ENCODE measurements at places on chromosomes 3 and 15. TPM values are rescaled to one million over a fixed set of nuclear protein-coding genes. Genes with fewer than 3 reads are reported as not detected.

GRCh38 chr3:53833700-53834099 lies 12.5 kb downstream of the CHDH start:
- DNase-seq, result no peak

DNA sequence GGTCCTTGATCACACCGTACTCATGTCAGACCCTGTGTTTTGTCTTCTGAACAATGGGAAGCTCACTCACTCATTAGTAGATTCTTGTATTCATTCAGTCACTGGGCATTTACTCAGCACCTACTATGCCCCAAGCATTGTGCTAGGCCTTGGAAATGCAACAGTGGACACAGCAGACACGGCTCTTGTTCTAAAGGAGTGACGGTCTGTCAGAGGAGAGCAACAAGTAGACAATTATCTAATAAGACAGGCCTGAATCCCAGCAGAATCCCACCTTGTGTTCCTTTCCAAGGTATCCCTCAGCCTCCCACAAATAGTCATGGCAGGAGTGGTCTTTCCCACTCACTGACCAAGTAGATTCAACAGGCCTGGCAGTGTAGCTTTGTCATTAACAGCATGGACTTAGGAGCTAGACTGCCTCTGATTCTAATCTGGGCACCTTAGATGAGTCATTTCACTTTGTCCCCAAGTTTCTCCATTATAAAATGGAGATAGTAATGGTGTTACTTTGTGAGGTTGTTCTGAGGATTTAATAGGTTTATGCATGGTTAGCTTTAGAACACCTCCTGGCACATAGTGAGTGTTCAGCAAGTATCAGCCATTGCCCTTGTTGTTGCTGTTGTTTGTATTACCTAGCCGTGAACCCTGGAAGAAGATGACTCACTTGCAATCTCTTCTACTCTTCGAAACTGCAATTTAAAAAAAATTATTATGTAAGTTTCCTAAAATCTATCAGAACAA lies 69.1 kb downstream of the SSUH2 start:
- no peak for DNase-seq

IFRD2 gene
- 146 TPM for total RNA-seq

DNA sequence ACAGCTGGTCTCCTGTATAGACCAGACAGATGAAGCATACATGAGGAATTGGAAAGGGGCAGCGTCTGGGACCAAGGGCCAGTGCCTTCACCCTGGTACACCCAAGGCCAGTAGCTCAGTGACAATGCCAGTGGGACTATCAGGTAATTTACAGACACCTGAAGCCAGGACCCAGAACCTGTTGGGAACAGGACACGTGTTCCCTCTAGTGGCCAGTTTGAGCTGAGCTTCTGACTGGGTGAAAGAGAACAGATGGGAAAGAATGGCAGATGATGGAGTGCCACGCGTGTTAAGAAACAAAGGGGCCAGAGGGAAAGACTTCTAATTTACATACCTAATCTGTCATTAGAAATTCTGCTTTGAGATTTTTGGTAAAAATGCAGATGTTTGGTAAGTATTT lies 5.1 kb upstream of the SLC25A38 start:
- DNase-seq, result peak; percentile 45

- DNase-seq, result no peak
Measured at GRCh38 chr3:151478335-151478697, 17.5 kb upstream of the IGSF10 start.

DNA sequence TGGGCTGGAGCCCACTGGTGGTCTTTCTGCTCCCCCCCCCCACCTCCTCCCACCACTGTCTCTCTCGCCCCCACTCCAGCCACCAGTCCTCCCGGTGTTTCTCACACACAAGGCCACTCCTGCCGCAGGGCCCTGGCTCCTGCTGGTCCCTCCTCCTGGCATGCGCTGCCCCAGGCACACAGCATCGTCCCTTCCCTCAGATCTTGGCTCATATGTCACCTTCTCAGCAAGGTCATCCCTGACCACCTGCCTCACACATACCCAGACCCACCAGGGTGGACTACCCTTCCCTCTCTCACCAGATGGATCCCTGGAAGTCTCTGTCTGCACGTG lies 101.5 kb upstream of the IQSEC1 start:
- DNase-seq, result no peak

GRCh38 chr3:33139996-33140395 lies 26.2 kb downstream of the CRTAP start:
- no peak for DNase-seq

SLC9A9 gene
- total RNA-seq, result 0.20 TPM

DNA sequence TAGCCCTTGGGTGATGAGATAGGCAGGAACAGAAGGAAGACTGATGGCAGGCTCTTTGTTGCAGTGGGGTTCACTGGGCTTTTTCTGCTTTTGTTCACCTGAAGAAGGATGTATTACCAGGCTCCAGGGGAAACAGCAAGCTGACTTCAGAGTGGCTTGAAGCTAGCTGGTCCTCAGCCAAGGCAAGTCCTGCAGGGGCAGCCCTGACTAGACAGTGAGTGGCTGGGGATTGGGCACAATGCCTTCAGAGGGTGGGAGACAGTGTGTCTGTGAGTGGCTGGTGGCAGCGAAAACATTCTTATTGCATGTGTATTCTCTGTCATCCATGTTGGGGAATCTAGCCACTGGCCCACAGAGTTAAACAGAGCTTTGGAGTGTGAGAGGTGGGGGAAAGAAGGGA lies 2.3 kb upstream of the TEX264 start:
- DNase-seq, result no peak

- DNase-seq, result no peak
Measured at GRCh38 chr3:20914310-20914709, 728.3 kb upstream of the SGO1 start.

RBMS3 gene
- 0.42 TPM for total RNA-seq

ADAMTS7 gene
- 12.0 TPM for total RNA-seq

DNA sequence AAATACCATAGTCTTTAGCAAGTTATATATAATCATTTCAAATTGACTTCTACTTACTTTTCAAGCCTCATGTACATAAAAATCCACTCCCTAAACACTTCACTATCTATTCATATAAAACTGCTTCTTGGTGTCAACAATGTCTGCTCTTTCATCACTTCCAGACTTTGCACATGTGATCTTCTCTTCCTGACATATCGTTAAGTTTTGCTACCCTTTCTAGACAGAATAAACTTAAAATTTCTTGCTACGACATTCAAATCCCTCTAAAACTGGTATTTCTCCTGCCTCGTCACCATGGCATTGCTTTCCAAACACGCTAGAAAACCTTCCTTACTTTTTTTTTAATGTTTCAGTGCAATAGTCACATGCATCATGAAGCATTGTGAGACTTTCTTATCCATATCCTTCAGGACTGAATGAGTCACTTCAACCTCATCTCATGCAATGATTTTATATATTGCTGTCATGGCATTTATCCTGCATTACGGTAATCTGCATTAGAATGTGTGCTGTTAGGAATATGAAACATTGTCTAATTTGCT lies 122.8 kb downstream of the GMNC start:
- no peak for DNase-seq

C15orf62 gene
- total RNA-seq, result 0.10 TPM

DNA sequence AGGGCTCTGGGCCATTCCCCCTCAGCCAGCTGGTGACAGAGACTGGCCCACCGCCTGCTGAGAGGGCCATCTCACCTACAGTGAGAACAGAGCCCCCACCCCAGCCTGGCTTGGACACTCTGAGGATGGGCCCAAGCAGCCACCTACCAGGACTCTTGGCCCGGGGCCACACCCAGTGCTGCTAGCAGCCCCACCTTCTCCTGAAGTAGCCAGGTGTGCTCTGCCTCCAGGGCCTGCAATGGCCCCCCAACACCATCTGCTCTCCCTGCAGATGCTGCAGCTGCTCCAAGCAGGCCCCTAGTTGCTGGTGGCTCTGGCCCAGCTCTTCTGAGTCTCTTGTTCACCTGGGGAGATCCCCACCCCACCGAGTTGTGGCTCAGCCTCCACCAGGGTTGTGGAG lies 6.8 kb upstream of the CLK3 start:
- DNase-seq, result no peak

GRCh38 chr3:101879623-101880284 lies 30.4 kb downstream of the NFKBIZ start:
- DNase-seq, result no peak

DNA sequence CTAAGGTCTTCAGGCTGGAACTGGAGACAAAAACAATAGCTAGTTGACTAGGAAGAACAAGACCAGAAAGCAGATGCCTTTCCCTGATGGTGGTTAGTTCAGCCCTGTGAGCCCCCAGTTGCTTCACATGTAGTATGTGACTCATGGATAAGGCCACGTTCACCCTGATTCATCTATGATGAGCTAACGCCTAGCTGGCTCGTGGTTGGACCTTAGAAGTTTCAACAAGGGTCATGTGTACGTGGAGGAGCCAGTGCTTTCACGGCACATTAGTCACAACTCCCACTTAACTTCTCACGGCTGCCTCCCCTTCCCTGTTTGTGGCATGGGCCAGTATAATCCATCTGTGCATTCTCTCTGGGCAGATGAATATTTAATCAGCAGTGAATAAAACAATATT lies 20.6 kb downstream of the COL8A1 start:
- DNase-seq, result no peak

GRCh38 chr3:15345066-15345607 lies 12.8 kb upstream of the SH3BP5 start:
- DNase-seq, result no peak

DNA sequence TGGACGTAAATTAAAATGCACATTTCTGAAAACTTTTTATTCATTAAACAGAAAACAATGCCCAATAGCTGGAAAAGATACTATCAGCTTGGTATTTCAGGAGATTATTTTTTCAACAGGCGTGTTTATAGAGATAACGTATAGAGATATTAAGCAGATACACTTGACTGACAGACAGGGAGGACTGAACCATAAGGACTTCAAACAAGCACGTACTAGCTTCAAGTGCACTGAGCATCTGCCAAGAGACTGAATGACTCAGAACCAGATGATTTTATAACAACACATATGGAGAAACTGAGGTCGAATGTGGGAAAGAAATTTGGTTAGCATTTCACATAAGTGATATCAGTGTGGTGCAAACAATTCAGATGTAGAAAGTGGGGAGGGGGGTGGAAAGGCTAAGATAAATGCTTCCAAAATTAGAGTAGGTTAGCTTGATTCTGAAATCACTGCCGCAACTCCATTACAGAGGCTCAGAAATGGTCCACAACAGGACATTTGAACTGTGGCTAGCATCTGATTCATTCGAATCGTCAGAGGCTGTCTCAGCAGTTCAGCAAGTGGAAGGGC lies 103.5 kb downstream of the SEMA6D start:
- DNase-seq, result no peak

DNA sequence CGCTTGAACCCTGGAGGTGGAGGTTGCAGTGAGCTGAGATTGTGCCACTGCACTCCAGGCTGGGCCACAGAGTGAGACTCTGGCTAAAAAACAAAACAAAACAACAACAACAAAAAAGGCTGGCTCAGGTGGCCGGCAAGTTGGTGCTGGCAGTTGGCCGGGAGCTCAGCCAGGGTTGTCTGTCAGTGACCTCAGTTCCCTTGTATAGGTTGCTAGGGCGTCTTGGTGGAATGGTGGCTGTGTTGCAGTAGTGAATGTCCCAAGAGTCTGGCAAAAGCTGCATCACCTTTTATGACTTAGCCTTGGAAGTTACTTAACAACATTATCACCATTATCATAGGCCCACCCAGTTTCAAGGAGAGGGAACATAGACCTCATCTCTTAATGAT lies 40.6 kb downstream of the ASB7 start:
- no peak for DNase-seq

- no peak for DNase-seq
Measured at GRCh38 chr3:11716573-11717290, 73.0 kb upstream of the VGLL4 start.

- DNase-seq, result no peak
Measured at GRCh38 chr15:62135532-62136134, 29.5 kb downstream of the C2CD4B start.

- no peak for DNase-seq
Measured at GRCh38 chr15:72797338-72797689, 13.8 kb upstream of the ADPGK start.

GRCh38 chr15:90720131-90720530 lies 3.0 kb downstream of the BLM start:
- DNase-seq, result no peak

DNA sequence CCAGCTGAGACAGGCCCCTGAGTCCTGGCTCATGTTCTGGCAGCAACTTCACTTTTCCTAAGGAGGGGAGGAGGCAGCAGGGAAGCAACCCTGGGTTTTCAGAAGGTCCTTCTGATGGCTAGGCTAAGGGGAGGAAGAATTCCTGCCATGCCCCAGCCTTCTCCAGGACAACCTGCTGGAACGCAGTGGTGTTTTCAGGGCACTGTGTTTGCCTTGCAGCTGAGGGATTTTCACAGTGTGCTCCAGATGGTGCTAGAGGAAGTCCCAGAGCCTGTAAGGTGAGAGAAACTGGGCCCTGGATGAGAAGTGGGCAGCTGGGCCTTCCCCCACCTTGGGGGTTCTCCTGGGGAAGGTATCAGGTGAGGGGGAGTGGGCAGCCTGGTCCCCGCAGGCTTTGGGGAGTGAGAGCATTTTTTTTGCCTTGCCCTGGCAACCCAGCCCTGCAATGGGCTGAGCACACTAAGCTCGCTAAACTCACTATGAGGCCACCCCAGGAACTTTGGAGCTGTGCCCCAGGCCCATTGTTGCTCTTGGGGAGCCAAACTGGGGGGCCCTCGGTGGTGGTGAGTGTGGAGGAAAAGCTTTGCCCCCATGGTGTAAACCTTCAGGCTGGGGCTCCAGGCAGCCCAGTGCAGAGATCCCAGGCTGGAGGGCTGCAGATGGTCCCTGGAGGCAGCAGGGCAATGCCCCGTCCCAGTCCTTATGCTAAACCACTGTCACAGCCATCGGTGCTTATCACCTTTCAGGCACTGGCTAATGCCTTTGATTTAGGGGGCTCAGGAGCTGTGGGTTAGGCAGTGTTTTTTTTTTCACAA lies 41.1 kb downstream of the ACAA1 start:
- no peak for DNase-seq

- DNase-seq, result peak; percentile 50
Measured at GRCh38 chr3:157572559-157573270, 69.5 kb upstream of the VEPH1 start.

ZMYND10 gene
- total RNA-seq, result 3.3 TPM

FNDC3B gene
- 45.7 TPM for total RNA-seq

DNA sequence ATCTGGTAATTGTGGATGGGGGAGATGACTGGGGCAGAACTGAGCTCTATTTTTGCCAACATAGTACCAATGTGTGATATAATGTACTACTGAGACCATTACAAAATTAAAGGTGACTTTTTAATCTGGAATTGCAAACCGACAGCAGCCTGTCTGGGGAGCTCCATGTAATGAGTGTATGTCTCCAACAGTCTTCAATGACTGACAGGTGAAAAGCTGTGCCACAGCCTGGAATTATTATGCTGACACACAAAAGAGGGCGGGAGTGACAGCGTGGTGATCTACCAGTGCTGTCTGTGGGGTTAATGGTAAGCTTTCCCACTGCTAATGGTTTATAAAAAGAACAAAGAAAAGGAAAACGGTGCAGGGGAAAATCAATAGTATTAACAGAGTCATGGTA lies 143.4 kb downstream of the CLSTN2 start:
- no peak for DNase-seq

SLC25A20 gene
- 8.7 TPM for total RNA-seq

GLDN gene
- total RNA-seq, result 3.0 TPM

All from HCT116 (cell line).